CD4-positive, alpha-beta T cell treated with Interleukin-6 at 100 ng/mL for 8 hours (primary cell): ENCODE measurements at places on chromosomes 1 and 21.

DNA sequence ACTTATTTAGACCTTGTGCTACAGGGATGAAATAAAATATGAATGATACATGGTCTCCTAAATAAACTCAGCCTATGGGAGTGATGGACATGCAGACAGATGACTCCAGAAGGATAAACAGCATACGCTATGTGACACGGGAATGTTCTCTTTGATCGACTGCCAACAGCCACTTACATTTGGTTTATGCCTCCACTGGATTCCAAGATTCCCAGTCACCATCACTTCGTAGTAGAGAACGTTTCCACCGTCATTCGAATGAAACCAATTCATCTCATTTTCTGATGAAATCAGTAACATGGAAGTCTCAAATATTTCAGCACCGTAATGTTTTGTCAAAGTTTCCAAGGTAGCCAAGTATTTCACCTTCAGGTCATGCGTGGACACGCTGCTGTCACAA lies 99.7 kb downstream of the JAK1 start:
- no peak for DNase-seq

- no peak for DNase-seq
Observed at GRCh38 chr1:90925928-90926869, 95.6 kb downstream of the ZNF644 start.

- no peak for DNase-seq
Observed at GRCh38 chr1:228174482-228175315, 9.1 kb downstream of the IBA57 start.

DNA sequence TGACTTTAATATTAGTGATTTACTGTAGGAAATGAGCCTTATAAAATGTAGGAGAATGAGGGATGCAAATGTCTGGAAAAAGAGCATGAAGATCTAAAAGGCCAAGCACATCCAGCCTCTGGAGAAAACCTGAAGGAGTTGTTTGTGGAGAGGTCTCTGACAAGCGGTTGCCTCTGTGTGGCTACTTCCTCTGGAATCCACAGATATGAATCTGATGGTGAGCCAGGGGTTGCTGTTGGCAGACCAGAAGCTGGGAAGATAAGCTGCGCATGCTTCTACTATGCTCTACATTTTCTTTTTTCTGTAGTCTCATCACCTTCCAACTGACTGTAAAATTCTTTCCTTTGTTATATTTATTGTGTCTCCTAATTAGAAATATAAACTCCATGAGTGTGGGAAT lies 248.6 kb downstream of the OLFM3 start:
- DNase-seq = no peak

DNA sequence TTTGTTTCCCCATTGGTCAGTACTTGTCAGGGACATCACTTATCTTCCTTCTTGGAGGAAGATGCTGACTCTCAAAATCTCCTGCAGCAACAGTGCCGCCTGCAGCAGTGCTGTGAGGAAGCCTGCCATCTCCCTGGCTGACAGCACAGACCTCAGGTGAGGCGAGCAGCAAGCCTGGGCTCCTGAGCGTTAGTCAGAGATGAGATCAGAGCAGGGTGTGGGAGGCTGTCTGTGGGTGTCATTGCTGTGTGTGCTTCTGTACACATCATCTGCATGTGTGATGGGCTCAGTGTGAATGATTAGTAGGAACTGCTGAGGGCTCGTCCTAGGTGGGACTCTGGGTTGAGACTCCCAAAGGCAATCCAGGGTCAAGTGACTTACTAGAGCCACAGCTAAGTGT lies 6.1 kb downstream of the STRIP1 start:
- DNase-seq = no peak

DNA sequence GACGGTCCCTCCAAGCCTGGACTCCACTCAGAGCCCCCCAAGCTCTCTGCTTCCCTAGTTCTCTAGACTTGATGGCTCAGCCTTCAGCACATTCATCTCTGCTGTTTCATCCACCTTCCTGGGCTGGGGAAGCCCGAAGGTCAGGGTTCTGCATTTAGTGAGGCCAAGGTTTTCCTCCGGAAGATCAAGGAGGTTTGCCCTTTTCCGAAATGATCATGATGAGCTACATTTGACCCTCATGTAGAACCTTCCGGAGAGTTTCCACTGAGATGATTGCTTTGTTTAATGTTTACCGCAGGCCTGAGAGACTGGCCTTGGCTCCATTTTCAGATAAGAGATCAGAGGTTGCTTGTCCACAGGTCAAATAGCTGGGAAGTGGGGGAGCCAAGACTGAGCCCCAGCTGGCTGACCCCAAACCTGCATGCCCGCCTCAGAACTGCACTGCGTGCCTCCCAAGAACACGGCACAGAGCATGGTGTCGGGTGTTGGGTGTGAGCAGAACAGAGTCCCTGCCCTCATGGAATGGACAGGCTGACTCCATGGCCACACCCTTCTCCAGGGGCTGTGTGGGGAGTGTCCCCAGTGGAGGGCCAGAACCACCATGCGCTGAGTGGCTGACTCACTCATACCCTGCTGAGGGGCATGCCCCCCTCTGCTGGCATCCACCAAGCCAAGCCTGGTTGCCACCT lies 200.8 kb upstream of the TMEM51 start:
- no peak for DNase-seq

- DNase-seq = peak; percentile 49
Observed at GRCh38 chr21:25708467-25709065, 26.1 kb downstream of the ATP5PF start.

DNA sequence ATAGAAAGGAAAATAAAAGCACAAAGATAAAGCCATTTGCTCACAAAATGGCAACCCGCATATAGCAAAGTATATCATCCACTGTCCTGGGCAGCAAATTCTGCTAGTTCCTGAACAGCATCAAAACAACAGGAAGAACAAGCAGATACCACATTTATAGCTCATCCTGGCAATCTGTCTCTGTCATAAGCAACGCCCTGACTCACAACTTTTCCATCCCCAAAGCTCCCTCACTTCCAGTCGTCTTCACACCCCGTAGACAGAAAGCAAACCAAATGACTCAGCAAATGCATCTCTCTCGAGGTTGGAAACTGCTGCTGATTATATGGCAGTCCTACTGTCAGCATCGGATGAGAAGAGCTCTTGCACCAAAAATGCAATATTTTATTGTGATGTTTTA lies 65.8 kb downstream of the AK5 start:
- no peak for DNase-seq

DNA sequence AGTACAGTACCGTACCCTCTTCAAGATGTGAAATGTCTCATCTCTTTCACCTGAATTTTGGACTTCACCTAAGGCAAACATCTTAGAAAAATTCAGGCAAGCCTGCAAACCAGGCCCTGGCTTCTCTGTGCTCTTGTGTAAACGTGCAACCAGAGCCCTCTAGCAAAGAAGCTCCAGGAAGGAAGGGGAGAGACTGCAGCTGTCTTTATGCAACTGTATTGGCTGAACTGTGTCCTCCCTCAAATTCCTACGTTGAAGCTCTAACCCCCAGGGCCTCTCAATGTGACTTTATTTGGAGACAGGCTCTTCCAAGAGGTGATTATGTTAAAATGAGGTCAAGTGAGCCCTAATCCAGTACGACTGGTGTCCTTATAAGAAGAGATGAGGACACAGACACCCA lies 60.3 kb downstream of the SLC45A1 start:
- no peak for DNase-seq

GRCh38 chr1:114218361-114219171 lies 64.9 kb upstream of the SYT6 start:
- no peak for DNase-seq

GRCh38 chr1:103525114-103525606 lies 339 bp upstream of the RNPC3 start:
- peak; percentile 8 for DNase-seq

- no peak for DNase-seq
Observed at GRCh38 chr21:25176637-25177412, 430.5 kb downstream of the MRPL39 start.

- DNase-seq = no peak
Observed at GRCh38 chr1:248884632-248885295, 21.3 kb upstream of the PGBD2 start.

GRCh38 chr1:62989497-62989896 lies 205.6 kb downstream of the ATG4C start:
- no peak for DNase-seq

GRCh38 chr1:27416387-27417111 lies 24.1 kb downstream of the GPR3 start:
- peak; percentile 68 for DNase-seq

GRCh38 chr1:157704878-157705277 lies 4.3 kb upstream of the FCRL3 start:
- DNase-seq = no peak

GRCh38 chr1:184854496-184855140 lies 100.0 kb upstream of the EDEM3 start:
- no peak for DNase-seq

DNA sequence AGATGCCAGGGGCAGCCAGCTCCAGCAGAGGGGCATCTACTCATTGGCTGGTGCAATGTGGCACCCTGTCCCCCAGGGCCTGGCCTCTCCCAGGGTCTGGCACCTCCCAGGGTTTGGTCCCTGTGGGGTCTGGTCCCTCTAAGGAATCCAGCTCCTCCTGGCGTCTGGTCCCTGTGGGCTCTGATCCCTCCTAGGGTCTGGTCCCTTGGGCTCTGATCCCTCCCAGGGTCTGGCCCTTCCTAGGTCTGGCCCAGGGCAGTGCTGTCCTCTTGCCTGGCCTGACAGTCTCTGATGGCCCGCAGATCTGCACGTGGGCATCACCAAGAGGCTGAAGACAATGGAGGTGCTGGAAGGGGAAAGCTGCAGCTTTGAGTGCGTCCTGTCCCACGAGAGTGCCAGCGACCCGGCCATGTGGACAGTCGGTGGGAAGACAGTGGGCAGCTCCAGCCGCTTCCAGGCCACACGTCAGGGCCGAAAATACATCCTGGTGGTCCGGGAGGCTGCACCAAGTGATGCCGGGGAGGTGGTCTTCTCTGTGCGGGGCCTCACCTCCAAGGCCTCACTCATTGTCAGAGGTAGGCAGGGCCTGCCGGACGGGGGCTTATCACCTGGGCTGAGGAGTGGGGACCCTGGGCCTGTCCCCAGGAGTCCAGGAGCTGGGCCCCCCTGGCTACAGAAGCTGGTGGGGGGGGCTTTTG lies 73.9 kb downstream of the OBSCN start:
- DNase-seq = no peak

- DNase-seq = no peak
Observed at GRCh38 chr1:228279722-228280105, 71.9 kb downstream of the OBSCN start.

DNA sequence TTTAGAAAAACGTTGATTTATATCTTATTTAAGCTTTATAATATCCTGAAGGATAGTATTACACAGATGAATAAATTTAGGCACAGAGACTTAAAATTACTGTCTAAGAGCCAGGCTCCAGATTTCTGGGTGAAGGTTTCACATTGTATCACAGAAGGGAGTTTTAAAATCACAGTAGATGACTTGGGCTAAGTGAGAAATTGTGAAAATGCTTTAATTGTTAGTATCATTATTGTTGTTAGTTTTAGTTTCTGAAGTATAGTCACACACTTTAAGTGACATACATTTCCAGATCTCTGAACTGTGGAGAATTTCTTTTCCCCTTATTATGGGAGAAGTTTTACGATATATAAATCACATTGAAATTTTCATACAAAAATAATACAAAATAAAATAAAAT lies 83.5 kb downstream of the NDUFS5 start:
- no peak for DNase-seq

GRCh38 chr1:46041974-46042373 lies 90.5 kb downstream of the PIK3R3 start:
- no peak for DNase-seq

DNA sequence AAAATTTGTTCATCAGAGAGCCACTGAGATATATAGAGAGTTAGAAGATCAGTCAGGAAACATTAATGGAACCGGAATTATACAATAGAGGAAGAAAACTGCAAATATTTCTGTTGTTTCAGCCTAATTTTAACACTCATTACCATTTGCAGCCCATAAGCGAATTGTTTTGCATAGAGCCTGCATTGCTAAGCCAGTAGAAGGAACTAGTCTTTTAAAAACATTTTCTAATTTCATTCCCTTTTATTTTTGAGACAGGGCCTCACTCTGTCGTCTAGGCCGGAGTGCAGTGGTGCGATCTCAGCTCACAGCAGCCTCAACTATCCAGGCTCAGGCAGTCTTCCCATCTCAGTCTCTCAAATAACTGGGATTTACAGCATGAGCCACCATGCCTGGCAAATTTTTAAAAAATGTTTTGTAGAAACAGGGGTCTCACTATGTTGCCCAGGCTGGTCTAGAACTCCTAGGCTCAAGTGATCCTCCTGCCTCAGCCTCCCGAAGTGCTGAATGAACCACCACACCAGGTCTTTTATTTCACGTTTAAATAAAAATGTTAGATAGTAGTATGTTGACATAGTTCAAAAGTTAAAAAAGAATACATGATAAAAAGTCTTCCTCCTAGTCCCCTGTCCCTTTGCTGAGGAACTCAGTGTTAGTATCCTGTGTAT lies 25.3 kb downstream of the MPZL1 start:
- DNase-seq = no peak

- DNase-seq = no peak
Observed at GRCh38 chr1:63971557-63971956, 197.7 kb downstream of the ROR1 start.

GRCh38 chr1:45722809-45723208 lies 27.6 kb downstream of the IPP start:
- DNase-seq = no peak

DNA sequence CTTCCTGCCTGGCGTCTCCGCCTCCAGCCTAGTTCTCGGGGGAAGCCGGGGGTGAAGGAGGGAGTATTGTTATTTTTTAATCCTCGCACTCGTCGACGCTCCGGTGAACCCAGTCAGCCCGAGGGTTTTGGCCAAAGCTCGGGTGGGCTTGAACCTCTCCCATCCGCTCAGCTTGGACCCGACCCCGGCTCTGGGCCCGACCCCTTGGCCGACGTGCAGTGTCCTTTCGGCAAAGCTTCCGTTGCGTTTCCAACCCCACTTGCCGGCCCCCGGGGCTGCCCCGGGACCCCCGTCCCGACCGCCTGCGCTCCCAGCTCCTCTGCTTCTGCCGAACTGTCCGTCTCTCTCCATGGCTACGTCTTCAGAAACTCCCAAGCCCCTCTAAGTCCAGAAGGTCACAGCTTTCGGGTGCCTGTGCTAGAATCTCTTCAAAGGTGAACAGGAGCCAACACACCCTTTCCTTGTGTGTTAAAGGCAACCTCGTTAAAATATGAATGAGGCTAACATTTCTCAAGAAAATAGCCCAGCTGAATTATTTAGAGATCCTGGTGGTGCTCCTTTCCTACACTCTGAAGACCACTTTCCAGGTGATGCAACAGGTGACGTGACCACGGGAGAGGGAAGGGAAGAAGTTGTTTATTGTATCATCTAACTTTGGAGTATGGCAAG lies 647 bp downstream of the DESI2 start:
- no peak for DNase-seq

- no peak for DNase-seq
Observed at GRCh38 chr1:92707709-92708108, 77.2 kb downstream of the EVI5 start.
